ENCODE measurements at places on chromosomes 2 and 18.

DNA sequence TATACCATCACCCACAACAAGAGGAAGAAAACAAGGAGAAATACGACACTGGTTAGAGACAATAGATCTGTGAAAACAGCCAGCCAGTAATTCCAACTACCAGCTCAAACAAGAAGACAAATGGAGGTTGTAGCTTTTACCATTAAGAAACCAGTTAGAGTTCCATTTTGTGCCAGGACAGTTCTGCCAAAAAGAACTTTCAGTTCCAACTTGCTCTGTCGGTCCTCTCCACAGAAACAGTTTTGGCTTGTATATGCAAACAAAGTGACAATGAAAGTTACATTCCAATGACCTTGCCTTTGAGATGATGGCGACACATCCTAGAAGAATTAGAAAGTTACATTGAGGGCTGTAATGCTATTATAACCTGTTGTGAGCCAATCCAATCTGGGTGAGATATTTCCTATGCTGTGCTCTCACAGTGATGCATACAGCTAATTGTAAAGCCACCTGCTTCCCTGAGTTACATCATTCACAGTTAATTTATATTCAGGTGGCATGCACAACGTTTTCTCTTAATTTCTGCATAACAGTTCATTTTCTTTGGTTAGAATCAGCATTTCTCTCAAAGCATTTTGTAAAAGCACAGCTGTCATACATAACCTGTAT lies 1378.4 kb upstream of the PIK3C3 start:
- no peaks in the 10 kb centered on the region for H3K36me3 ChIP-seq
- H3K27me3 ChIP-seq = no peaks in the 10 kb centered on the region
- no peak for DNase-seq
- H3K4me1 ChIP-seq = no peaks in the 10 kb centered on the region
- H3K4me3 ChIP-seq = no peak overlapping the region
- H3K27ac ChIP-seq = no peak overlapping the region

DNA sequence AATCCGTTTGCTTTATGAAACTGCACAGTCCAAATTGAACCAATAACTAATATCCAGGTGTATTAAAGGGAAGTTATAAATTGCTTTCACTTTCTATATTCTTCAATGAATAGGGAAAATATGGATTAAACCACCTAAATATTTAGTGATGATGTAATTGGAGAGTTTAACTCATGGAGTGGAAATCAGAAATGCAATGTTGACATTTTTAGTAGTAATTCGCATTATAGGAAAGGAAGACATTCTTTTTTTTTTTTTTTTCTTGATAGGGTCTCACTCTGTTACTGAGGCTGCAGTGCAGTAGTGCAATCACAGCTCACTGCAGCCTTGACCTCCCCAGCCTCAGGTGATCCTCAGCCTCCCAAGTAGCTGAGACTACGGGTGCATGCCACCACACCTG lies 321.9 kb downstream of the RNF144A start:
- no peak overlapping the region for H3K27ac ChIP-seq
- H3K4me1 ChIP-seq = no peaks in the 10 kb centered on the region
- DNase-seq = no peak

DNA sequence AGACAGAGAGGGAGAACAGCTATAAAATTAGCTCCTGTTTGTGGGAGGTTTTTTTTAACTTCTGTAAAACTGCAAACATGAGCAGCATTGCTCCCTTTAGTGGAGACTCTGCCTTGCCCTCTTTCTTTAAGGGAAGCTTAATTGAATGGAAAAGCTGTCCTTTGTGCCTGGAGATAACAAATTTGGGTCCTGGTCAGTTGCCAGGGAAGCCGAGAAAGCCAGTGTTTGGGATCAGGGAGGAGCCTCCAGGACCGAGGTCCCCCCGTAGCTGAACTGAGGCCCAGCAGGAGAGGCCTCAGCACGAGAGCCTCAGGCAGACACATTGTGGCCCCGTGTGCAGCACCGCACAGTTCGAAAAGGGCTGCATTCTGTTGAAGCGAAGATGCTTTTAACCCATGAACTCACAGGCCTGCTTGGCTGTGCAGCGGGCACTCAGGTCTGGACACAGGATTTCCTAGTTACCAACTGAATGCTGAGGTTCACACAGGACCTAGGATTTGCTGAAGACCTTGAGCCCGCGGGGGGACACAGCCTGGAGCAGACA lies 369.7 kb downstream of the DCDC2C start:
- H3K4me1 ChIP-seq = peaks cover 4% of the 10 kb centered on the region
- no peak for DNase-seq
- no peak overlapping the region for H3K4me3 ChIP-seq
- no peaks in the 10 kb centered on the region for H3K27me3 ChIP-seq
- no peak overlapping the region for H3K27ac ChIP-seq

- H3K27ac ChIP-seq = no peak overlapping the region
- no peaks in the 10 kb centered on the region for H3K36me3 ChIP-seq
- H3K4me3 ChIP-seq = no peak overlapping the region
- peaks cover 3% of the 10 kb centered on the region for H3K4me1 ChIP-seq
- no peak for DNase-seq
- H3K27me3 ChIP-seq = peaks cover 48% of the 10 kb centered on the region
Observed at GRCh38 chr18:10444314-10445006, 10.0 kb upstream of the APCDD1 start.

GRCh38 chr2:200306931-200307723 lies 634 bp downstream of the SPATS2L start:
- peaks cover 50% of the 10 kb centered on the region for H3K4me1 ChIP-seq
- no peaks in the 10 kb centered on the region for H3K36me3 ChIP-seq
- peak overlapping the region; percentile 77 for H3K27ac ChIP-seq

DNA sequence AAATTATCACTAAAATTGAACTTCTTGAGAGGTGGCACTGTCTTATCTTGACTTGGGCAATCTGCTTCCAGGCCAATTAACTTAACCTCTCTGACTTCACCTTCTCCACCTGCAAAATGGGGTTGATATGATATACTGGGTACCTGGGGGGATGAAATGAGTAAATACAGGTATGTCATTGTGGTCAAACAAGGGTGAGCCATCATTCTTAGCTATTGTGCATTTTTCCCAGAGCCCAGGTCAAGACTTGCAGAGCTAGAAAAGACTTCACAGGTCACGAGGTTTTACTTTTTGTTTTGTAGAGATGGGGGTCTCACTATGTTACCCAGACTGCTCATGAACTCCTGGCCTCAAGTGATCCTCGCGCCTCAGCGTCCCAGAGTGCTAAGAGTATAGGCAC lies 145.0 kb downstream of the PRKCE start:
- no peak overlapping the region for H3K27ac ChIP-seq
- DNase-seq = no peak
- no peaks in the 10 kb centered on the region for H3K4me1 ChIP-seq
- H3K36me3 ChIP-seq = no peaks in the 10 kb centered on the region

GRCh38 chr2:217996361-217996760 lies 6.4 kb downstream of the TNS1 start:
- peak overlapping the region; percentile 87 for H3K27ac ChIP-seq
- peak overlapping the region; percentile 50 for H3K4me3 ChIP-seq
- peaks cover 74% of the 10 kb centered on the region for H3K4me1 ChIP-seq
- no peak for DNase-seq
- no peaks in the 10 kb centered on the region for H3K27me3 ChIP-seq
- peaks cover 6% of the 10 kb centered on the region for H3K36me3 ChIP-seq

- H3K36me3 ChIP-seq = no peaks in the 10 kb centered on the region
- no peak overlapping the region for H3K4me3 ChIP-seq
- H3K27ac ChIP-seq = no peak overlapping the region
Observed at GRCh38 chr2:19846567-19846966, 55.2 kb downstream of the TTC32 start.

DNA sequence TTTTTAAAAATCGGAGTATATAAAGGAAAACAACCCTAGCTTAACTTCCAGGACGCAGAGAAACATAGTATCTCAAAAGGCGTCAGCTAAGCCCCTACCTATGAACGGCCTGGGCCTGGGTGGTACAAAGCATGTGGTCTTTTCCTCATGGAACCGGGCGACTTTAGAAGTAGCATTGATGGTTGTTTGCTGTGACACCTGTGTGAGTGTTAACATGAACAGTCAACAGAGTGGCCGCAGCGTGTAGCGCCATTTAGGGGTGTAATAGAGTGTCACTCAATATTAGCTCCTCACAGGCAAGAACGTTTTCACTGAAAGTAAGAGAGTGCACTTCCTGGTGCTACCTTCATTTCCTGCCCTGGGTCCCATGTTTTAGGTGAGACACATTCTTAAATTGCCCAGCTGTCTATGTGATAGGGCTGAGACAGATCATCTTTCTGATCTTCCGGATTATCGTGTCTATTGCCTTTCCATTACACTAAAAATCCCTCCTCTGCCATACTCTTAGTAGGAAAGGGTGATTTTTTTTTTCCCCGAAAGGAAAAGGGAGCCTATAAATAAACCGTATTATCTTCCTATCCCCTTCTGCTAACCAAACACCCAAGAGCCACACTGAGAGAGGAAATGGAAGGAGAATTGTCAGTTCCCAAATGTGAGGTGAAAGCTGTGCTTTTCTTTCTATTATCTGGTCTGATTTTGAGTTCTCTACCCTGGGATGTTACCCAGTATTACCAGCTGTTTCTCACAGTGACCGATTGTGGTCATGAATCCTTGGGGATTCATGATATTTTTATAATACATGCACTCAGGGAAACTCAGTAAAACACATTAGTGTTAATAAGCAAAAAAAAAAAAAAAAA lies 1.3 kb downstream of the GORASP2 start:
- H3K36me3 ChIP-seq = peaks cover 3% of the 10 kb centered on the region

DNA sequence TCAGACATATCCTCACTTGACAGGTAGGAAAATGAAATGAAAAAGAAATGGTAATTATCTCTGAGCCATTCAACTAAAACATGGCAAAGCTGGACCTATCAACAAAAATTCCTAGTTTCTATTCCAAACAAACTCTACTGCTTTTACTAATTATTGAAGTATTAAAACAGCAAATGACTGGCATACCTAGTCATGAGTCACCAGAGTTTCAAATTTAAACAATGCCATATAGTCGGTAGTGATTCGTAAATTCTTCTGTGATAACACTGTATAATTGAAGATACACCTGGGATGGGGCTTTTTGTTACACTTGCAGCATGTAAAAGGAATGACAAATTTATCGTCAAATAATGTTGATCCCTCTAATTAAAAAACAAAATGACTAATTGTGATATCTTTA lies 153.1 kb upstream of the THUMPD2 start:
- H3K27ac ChIP-seq = no peak overlapping the region
- no peaks in the 10 kb centered on the region for H3K4me1 ChIP-seq
- no peak overlapping the region for H3K4me3 ChIP-seq
- no peak for DNase-seq
- H3K27me3 ChIP-seq = no peaks in the 10 kb centered on the region

GRCh38 chr2:186590759-186591505 lies 1.1 kb downstream of the ITGAV start:
- H3K4me3 ChIP-seq = peak overlapping the region; percentile 84
- no peaks in the 10 kb centered on the region for H3K27me3 ChIP-seq
- peak overlapping the region; percentile 85 for H3K27ac ChIP-seq
- peaks cover 2% of the 10 kb centered on the region for H3K36me3 ChIP-seq

DNA sequence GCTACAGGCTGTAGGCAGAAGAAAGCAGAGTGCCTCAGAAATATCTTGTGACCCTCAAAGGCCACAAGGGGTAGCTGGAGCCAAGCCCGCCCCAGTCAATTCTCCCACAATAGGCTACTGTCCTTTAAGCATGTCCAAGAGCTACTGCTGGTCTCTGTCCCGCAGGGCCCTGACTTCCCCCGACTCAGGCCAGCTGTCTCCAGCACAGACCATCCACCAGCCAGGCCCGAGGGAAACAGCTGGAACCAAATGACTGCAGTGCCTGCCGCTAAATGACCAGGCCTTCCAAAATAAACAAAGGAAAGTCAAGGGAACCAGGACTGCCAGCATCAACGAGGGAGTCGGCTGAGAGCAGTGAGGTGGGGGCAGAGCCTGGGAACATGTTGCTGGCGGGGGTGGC lies 36.7 kb downstream of the MCFD2 start:
- H3K4me1 ChIP-seq = peaks cover 35% of the 10 kb centered on the region
- no peaks in the 10 kb centered on the region for H3K27me3 ChIP-seq
- no peak overlapping the region for H3K4me3 ChIP-seq
- no peak for DNase-seq
- H3K36me3 ChIP-seq = no peaks in the 10 kb centered on the region
